ENCODE measurements at places on chromosomes 5 and 9. TPM values are rescaled to one million over a fixed set of nuclear protein-coding genes. Genes with fewer than 3 reads are reported as not detected.

HAPLN1 gene
- total RNA-seq, result not detected

PCDHB12 gene
- not detected for total RNA-seq

NME5 gene
- total RNA-seq, result not detected

NMUR2 gene
- 0.08 TPM for total RNA-seq

EGFLAM gene
- 0.39 TPM for total RNA-seq

ST8SIA4 gene
- 0.29 TPM for total RNA-seq

PCDHGA2 gene
- 0.40 TPM for total RNA-seq

PROB1 gene
- 0.19 TPM for total RNA-seq

ZNF879 gene
- total RNA-seq, result 0.48 TPM

LVRN gene
- total RNA-seq, result 0.03 TPM

KIF12 gene
- total RNA-seq, result 1.8 TPM

GRIA1 gene
- not detected for total RNA-seq

PCDHB7 gene
- 0.03 TPM for total RNA-seq

PCDHA6 gene
- total RNA-seq, result 0.07 TPM

SPATA31A5 gene
- not detected for total RNA-seq

TEX48 gene
- total RNA-seq, result not detected

TESK1 gene
- total RNA-seq, result 28.1 TPM

CDH12 gene
- not detected for total RNA-seq

GMCL2 gene
- total RNA-seq, result not detected

GAS1 gene
- total RNA-seq, result 0.09 TPM

MARCHF11 gene
- not detected for total RNA-seq

FOXD4L5 gene
- 0.06 TPM for total RNA-seq

LAMC3 gene
- total RNA-seq, result 2.3 TPM

CYSTM1 gene
- total RNA-seq, result 182 TPM

TMEM215 gene
- total RNA-seq, result 0.02 TPM

FGD3 gene
- total RNA-seq, result 0.16 TPM

TAF11L10 gene
- not detected for total RNA-seq

ALDH1A1 gene
- total RNA-seq, result 5,218 TPM

TLX3 gene
- not detected for total RNA-seq

MEGF10 gene
- total RNA-seq, result not detected

GOLGA1 gene
- 10.2 TPM for total RNA-seq

PRELID1 gene
- 272 TPM for total RNA-seq

WNT8A gene
- total RNA-seq, result not detected

SLCO4C1 gene
- not detected for total RNA-seq

MELK gene
- total RNA-seq, result 68.7 TPM

ATP10B gene
- total RNA-seq, result not detected

DMRTA1 gene
- 0.52 TPM for total RNA-seq

EPB41L4B gene
- total RNA-seq, result 29.4 TPM

ASTN2 gene
- total RNA-seq, result 4.1 TPM

MRPS30 gene
- total RNA-seq, result 36.3 TPM

BTNL3 gene
- total RNA-seq, result not detected

CDH9 gene
- total RNA-seq, result not detected

CCNJL gene
- 11.2 TPM for total RNA-seq

RHOBTB3 gene
- total RNA-seq, result 8.1 TPM

ZDHHC11 gene
- total RNA-seq, result 15.8 TPM

SCGB3A2 gene
- total RNA-seq, result not detected

IL17B gene
- not detected for total RNA-seq

CDC20B gene
- 0.07 TPM for total RNA-seq

ANXA2R gene
- 3.0 TPM for total RNA-seq

SLC34A3 gene
- 0.15 TPM for total RNA-seq

F12 gene
- 15.9 TPM for total RNA-seq

DMRT3 gene
- not detected for total RNA-seq
